ENCODE measurements at places on chromosomes 1 and 21.

- DNase-seq: no peak
Observed at GRCh38 chr1:92169214-92170005, 48.3 kb upstream of the C1orf146 start.

DNA sequence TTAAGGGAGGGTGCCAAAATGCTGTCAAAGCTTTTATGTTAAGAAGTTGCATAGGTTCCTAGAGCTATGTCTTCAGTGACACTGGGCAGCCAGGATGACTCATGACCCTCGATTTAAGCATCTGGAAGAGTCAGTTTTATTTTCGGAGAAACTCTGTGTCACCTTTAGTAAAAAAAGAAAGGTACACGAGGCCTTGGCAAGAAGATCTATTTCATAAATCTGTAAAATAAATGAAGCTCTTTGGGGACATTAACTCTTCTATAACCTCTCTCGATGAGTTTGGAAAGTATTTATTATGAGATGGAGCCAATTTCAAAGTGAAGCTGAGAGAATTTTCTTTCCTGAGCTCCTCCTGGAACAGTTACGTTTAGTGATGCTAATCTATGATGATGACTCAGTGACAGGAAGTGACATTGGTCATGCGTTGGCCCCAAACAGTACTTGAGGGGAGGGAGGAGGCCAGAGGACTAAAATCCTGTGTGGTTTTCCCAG, 156.5 kb downstream of the HLX start:
- no peak for DNase-seq

GRCh38 chr1:156616463-156616862, 2.8 kb upstream of the HAPLN2 start:
- DNase-seq: peak; percentile 87

DNA sequence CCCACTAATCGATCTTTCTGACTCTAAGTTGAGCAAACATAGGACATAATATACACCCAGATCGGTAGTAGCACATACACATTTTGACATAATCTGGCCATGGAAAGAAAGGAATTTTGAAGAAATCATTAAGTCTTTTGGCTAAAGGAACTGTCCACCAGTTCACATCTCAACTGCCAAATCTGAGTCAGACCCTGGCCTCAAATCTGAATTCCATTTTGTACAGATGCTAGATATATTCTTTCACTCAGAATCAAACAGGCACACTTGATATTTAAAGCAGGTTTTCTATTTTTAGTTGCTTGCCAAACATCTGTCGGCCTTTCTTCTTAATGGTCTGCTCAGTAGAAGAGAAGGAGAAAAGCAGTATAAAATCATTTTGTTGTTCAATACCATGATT, 281.8 kb downstream of the BARHL2 start:
- DNase-seq: no peak

DNA sequence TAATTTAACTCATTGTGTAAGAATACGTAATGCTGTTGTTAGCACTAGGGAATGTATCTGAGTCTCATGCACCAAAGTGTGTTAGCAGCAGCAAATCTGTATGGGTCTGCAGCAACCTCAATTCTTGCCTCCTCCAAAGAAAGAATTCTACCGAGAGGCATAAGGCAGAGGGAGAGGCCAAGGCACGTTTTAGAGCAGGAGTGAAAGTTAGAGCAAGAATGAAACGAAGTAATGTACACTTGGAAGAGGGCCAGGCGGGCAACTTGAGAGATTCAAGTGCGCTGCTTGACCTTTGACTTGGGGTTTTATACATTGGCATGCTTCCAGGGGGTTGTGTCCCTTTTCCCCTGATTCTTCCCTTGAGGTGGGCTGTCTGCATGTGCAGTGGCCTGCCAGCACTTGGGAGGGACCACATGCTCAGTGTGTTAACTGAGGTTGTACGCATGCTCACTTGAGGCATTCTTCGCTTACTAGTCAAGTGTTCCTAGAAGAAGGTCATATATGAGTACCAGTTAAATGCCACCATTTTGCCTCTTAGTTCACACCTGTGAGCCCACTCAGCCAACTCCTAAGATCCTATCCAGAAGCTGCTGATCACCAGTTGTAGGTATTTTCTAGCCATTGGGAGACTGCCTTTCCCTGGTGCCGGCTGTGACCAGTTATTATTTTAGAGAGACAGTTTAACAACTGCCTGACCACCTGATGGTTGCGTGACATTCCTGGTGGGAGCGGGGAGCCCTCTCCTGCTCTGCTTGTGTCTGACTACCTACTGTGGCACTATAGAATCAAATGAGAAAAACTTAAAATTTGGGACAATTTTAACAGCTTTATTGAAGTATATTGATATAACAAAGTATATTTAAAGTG, 2.7 kb upstream of the CNN3 start:
- DNase-seq: no peak

- DNase-seq: no peak
Observed at GRCh38 chr1:43282220-43283195, 2.9 kb downstream of the C1orf210 start.

GRCh38 chr1:26787381-26787705, 407 bp upstream of the PIGV start:
- no peak for DNase-seq

All from ureter (tissue), 1 donor.